Endodermal cell (in vitro differentiated cells): ENCODE measurements at places on chromosomes 13 and 19. TPM values are rescaled to one million over a fixed set of nuclear protein-coding genes. Genes with fewer than 3 reads are reported as not detected.

Gene IFNL1
- total RNA-seq = not detected in 2 replicates

GRCh38 chr13:26343816-26344215 lies 89.9 kb downstream of the CDK8 start:
- DNase-seq = no peak
- peaks cover 25% of the 10 kb centered on the region for H3K36me3 ChIP-seq

Gene POU2F2
- total RNA-seq = 1.6 and 2.6 TPM in 2 replicates

DNA sequence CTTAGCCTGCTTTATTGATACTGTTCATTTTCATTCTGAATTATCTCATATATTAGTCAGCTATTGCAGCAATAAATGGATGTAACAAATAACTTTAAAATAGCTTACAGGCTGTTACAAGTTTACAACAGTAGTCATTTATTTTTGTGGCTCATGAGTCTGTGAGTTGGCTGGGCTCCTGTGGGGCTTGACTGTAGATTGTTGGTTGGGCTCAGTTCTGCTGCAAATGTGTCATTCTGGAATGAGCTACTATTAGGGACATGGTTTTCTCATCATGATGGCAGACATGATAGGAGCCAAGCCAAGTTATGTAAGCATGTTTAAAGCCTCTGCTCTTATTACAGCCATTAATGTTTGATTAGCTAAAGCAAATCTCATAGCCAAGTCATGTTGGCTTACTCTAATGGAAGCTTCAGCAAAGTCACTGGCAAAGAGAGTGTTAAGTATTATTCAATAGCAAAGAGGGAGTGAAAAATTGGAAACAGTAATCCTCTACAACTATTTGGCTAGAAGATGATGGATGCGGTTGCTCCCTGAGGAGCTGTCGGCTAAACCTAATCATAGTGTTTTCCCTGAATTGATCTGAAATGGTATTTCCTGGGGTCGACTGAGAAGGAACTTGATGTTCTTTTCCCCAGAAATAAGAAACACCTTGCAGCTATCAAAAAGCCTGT lies 391.3 kb downstream of the TDRD3 start:
- no peaks in the 10 kb centered on the region for H3K27me3 ChIP-seq
- no peak overlapping the region for H3K27ac ChIP-seq
- H3K4me3 ChIP-seq = no peak overlapping the region
- H3K36me3 ChIP-seq = no peaks in the 10 kb centered on the region
- H3K4me1 ChIP-seq = no peaks in the 10 kb centered on the region
- no peak for DNase-seq

GRCh38 chr13:77532983-77533382 lies 2.5 kb upstream of the SCEL start:
- H3K4me3 ChIP-seq = no peak overlapping the region
- peaks cover 9% of the 10 kb centered on the region for H3K4me1 ChIP-seq
- no peak overlapping the region for H3K27ac ChIP-seq

Gene ZSCAN22
- total RNA-seq = 2.9 to 3.8 TPM (median 3.6 TPM) in 3 replicates

Gene CEACAM21
- total RNA-seq = 0.16 and 0.51 TPM in 2 replicates

Gene RABAC1
- total RNA-seq = 117 and 122 TPM in 2 replicates

GRCh38 chr13:75785130-75785529 lies 149.0 kb downstream of the LMO7 start:
- H3K4me3 ChIP-seq = no peak overlapping the region
- H3K27ac ChIP-seq = no peak overlapping the region
- no peaks in the 10 kb centered on the region for H3K36me3 ChIP-seq
- no peak for DNase-seq
- H3K27me3 ChIP-seq = no peaks in the 10 kb centered on the region

DNA sequence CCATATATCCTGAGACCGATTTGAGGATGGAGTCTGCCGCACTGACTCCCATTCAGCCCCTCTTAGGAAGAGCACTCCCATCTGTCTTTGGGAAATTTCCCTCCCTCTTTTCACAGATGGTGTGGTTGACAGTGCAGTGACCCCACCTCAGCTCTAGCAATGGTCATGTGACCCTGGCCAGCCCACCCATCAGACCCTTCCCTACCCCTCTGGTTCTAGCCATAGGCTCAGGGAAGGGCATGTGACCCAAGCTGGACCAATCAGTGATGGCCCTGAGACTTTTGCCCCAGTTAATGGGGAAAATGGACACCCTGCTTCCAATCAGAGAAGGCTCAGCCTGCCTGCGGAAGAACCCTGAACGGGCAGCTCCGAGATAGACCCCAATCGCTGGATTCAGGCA lies 26.3 kb downstream of the IL12RB1 start:
- no peaks in the 10 kb centered on the region for H3K27me3 ChIP-seq
- no peak overlapping the region for H3K4me3 ChIP-seq
- no peaks in the 10 kb centered on the region for H3K4me1 ChIP-seq
- no peaks in the 10 kb centered on the region for H3K36me3 ChIP-seq

- H3K27me3 ChIP-seq = no peaks in the 10 kb centered on the region
- no peak overlapping the region for H3K4me3 ChIP-seq
- no peaks in the 10 kb centered on the region for H3K36me3 ChIP-seq
These were observed 21.9 kb upstream of the CPB2 start for GRCh38 chr13:46126552-46127357.

Gene TUBA3C
- not detected in 2 replicates for total RNA-seq

DNA sequence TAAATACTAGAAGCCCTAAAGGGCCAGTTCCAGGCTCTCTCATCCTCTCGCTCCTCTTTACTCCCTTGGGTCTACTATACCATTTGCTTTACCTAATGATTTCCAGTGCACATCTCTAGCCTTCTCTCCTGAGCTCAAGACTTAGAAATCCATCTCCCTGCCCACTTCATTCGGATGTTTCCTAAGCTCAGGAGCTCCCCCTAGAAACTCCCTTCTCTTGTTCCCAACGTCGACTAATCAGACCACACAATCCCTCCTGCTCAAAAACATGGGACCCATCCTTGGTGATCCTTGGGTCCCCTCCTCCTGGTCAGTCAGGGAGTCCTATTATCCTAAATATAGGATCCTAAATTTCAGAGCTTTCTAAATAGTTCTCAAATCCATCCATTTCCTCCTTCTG lies 21.1 kb upstream of the STK24 start:
- no peaks in the 10 kb centered on the region for H3K36me3 ChIP-seq
- H3K27me3 ChIP-seq = no peaks in the 10 kb centered on the region
- peak; percentile 65 for DNase-seq
- H3K4me3 ChIP-seq = no peak overlapping the region

GRCh38 chr13:41130356-41130755 lies 2.2 kb downstream of the KBTBD6 start:
- DNase-seq = no peak
- peak overlapping the region; percentile 70 for H3K4me3 ChIP-seq
- H3K27me3 ChIP-seq = no peaks in the 10 kb centered on the region
- no peak overlapping the region for H3K27ac ChIP-seq

Gene CEACAM8
- total RNA-seq = not detected in 2 replicates

GRCh38 chr13:111632906-111633305 lies 312.5 kb downstream of the TEX29 start:
- H3K27me3 ChIP-seq = peaks cover 5% of the 10 kb centered on the region
- no peaks in the 10 kb centered on the region for H3K36me3 ChIP-seq
- DNase-seq = peak; percentile 87
- H3K4me1 ChIP-seq = no peaks in the 10 kb centered on the region

DNA sequence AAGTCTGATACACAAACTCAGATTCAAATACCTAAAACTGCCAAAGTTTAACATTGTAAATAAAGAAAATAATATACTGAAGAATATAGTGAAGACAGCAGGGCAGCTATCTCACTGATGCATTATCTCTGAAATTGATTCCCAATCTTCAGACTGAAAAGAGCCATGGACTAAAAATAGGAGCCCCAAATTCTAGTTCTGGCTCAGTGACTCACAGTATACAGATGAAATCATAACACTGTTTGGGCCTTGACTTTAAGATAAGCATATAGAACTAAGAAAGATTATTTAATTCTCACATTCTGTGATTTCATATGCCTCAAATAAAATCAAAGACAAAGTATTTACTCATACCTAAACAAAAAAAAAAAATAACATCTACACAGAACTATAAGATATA lies 53.9 kb downstream of the RBM26 start:
- no peak overlapping the region for H3K4me3 ChIP-seq
- H3K27ac ChIP-seq = no peak overlapping the region
- peaks cover 87% of the 10 kb centered on the region for H3K36me3 ChIP-seq
- no peaks in the 10 kb centered on the region for H3K4me1 ChIP-seq

DNA sequence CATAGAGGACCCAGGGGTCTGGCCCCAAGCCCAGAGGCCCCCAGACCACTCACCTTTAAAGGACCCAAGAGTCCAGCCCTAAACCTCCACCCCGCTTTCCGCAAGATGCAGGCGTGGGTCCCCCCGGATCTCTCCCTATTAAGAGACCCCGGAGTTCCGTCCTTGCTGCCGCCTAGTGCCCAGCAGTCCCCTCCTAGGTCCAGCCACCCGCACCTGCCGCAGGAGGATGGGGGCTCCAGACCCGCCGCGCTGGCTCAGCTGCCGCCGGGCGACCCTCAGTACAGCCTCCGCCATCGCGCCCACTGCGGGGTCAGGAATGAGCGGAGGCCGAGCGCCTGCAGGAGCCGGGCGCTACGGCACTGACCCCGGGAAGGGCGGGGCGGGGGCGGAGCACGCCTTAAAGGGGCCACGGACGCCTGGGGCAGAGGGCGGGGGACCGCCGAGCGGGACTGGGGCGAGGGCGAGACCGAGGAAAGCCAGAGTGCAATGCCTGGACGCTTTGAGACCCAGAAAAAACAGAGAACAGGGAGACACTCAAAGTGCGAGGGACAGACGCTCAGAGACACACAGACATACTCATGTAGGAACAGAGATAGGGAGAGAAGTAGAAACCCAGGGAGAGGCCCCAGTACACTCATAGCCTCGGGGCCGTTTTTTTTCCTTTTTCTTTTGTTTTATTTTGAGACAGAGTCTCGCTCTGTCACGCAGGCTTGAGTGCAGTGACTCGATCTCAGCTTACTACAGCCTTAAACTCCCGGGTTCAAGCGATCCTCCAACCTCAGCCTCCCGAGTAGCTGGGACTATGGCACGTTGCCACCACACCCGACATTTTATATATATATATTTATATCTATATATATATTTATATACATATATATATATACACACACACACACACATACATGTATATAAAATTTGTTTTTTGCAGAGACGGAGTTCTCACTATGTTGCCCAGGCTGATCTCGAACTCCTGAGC lies at the start of gene ETHE1:
Gene ETHE1, minus strand, starts transcription at position 318 of the 976 bp plus-strand sequence. Its CDS starts 24 bp downstream, at position 294.
- H3K4me3 ChIP-seq = peak within 1 kb of the TSS; percentile 91
- no peak within 1 kb of the TSS for H3K27ac ChIP-seq
- no peaks in the 10 kb centered on the region for H3K36me3 ChIP-seq
- no peaks in the 10 kb centered on the region for H3K4me1 ChIP-seq
- H3K27me3 ChIP-seq = no peaks in the 10 kb centered on the region

GRCh38 chr13:79989217-79989661 lies 351.7 kb downstream of the SPRY2 start:
- H3K4me3 ChIP-seq = no peak overlapping the region
- peaks cover 6% of the 10 kb centered on the region for H3K4me1 ChIP-seq
- peaks cover 7% of the 10 kb centered on the region for H3K27me3 ChIP-seq
- no peak for DNase-seq

GRCh38 chr19:58279925-58280316 lies 1.2 kb downstream of the ZNF8 start:
- DNase-seq = no peak
- H3K36me3 ChIP-seq = peaks cover 30% of the 10 kb centered on the region
- H3K4me1 ChIP-seq = no peaks in the 10 kb centered on the region
- H3K27me3 ChIP-seq = no peaks in the 10 kb centered on the region

Gene PIH1D1
- total RNA-seq = 128 and 132 TPM in 2 replicates

Gene IGFL2
- total RNA-seq = not detected in 2 replicates

Gene TEKTIP1
- 3.1 to 5.7 TPM (median 4.2 TPM) in 3 replicates for total RNA-seq

DNA sequence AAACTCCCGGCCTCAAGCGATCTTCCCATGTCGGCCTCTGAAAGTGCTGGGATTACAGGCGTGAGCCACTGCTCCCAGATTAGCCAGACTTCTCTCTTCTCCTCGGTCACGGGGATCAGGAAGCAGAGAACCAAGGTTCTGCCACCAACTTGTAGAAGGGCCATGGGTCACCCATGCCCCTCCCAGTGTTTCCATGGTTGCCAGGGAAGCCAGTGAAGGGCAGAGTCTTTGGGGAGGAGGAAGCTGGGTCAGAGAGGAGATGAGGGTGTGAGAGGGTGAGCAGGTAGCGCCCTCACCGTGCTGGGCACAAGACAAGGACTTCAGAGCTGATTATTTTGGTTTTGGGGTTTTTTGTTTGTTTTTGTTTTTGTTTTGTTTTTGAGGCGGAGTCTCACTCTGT lies 77.1 kb downstream of the GNG7 start:
- H3K4me3 ChIP-seq = no peak overlapping the region
- H3K27ac ChIP-seq = no peak overlapping the region
- H3K36me3 ChIP-seq = no peaks in the 10 kb centered on the region
- no peaks in the 10 kb centered on the region for H3K4me1 ChIP-seq

DNA sequence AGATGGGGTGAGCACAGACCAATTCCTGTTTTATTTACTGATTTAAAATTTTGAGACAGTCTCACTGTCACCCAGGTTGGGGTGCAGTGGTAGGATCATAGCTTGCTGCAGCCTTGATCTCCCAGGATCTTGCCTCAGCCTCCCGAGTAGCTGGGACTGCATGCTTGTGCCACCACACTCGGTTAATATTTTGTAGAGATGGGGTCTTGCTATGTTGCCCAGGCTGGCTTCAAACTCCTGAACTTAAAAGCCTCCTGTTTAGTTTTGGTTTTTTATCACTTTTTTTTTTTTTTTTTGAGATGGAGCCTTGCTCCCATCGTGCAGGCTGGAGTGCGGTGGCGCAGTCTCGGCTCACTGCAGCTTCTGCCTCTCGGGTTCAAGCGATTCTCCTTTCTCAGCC lies 4.7 kb downstream of the UBA52 start:
- peaks cover 47% of the 10 kb centered on the region for H3K36me3 ChIP-seq
- H3K27ac ChIP-seq = no peak overlapping the region
- peaks cover 7% of the 10 kb centered on the region for H3K4me1 ChIP-seq
- no peak overlapping the region for H3K4me3 ChIP-seq
- no peak for DNase-seq

DNA sequence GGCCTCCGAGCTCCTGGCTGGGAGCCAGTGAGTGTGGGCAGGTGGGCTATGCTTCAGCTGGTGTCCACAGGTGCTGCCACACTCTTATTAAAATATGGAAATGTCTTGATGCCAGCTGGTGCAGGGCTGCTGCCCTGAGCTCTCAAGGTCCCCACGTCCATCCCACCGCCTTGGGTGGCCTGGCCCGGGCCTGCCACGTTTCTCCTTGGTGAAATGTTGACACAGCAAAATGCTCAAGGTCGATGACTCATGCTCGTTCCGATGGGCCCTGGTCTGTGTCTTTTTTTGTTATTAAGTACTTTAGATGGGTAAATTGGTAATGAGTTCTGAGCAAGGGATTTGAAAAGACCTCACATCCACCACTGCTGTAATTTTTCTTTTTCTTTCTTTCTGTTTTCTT lies 524.7 kb downstream of the MYO16 start:
- no peaks in the 10 kb centered on the region for H3K27me3 ChIP-seq
- DNase-seq = no peak
- peaks cover 6% of the 10 kb centered on the region for H3K4me1 ChIP-seq
- no peak overlapping the region for H3K27ac ChIP-seq
- H3K4me3 ChIP-seq = no peak overlapping the region

Gene CNN1
- 12.8 to 21.1 TPM (median 14.3 TPM) in 3 replicates for total RNA-seq

GRCh38 chr19:1248139-1248785 lies at the start of gene MIDN:
Gene MIDN, plus strand, starts transcription at chr19:1248583. Its CDS starts 1,714 bp downstream, at chr19:1250297.
- peaks cover 6% of the 10 kb centered on the region for H3K4me1 ChIP-seq
- no peaks in the 10 kb centered on the region for H3K27me3 ChIP-seq
- peak within 1 kb of the TSS; percentile 99 for H3K27ac ChIP-seq
- H3K4me3 ChIP-seq = peak within 1 kb of the TSS; percentile 73
- peak; percentile 95 for DNase-seq
